NCI-H2029 (cell line): ENCODE measurements at places on chromosomes 6 and 20.

- DNase-seq = no peak
Observed at GRCh38 chr20:23565503-23566045, 2.7 kb downstream of the CST9L start.

DNA sequence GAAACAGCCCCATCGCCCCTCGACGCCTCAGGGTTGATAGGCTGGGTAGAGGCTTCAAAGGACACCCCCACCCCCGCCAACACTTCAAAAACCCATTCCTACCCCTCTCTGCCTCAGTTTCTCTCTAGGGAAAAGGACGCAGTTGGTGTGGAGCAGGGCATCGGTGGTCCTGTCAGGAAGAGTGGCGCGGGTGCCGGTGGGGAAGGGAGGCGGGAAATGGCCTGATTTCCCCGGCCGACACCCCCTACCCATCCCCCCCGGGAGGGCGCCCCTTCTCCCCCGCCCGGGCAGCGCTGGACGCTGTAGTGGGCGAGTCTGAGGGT is 367 bp downstream of the NRSN2 start:
- DNase-seq = no peak

DNA sequence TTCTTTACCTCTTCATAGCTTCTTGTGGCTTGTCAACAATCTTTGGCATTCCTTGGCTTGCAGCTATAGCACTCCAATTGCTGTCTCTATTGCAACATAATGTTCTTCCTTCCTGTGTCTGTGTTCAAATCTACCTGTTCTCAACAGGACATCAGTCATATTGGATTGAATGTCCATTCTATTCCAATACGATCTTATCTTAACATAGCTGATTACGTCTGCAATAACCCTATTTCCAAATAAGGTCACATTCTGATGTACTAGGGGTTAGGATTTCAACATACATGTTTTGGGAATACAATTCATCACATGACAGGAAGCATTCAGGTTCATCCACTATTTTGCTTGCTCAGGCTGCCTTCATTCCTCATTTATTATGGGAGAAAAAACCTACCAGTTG is 684.4 kb upstream of the CITED2 start:
- no peak for DNase-seq

DNA sequence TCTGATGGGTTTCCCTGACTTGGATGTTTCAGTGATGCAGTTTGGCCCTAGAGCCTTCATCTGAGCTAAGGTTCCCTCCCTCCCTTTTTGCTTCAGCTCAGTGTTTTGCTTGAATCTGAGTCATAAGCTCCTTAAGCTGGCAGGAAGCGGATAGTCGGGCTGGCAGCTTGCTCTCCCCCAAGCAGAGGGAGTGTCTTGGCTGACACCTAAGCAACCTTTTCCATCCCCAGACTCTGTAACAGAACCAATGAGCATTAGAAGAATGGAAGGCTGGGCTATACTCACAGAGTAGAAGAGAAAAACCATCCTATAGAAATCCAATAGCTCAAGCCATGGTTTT is 98.3 kb downstream of the HAO1 start:
- no peak for DNase-seq

DNA sequence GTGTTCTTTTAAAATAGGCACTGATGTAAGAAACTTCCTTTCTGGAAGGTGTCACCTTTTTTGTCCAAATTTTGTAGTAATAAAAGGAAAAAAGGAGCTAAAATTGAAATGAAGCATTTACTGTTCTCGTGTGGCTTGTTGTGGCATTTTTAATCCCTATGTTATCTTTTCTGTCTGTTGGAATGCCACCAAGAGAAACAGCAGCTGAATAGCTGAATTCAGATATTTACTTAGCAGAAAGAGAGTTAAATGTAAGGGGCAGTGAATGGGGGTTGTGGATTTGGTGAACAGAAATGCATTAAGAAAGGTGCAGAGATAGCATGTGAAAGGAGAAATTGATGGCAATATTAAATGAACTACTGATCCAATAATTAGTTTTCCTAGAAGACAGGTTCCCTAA is 573.6 kb upstream of the EPHA7 start:
- peak; percentile 1 for DNase-seq

DNA sequence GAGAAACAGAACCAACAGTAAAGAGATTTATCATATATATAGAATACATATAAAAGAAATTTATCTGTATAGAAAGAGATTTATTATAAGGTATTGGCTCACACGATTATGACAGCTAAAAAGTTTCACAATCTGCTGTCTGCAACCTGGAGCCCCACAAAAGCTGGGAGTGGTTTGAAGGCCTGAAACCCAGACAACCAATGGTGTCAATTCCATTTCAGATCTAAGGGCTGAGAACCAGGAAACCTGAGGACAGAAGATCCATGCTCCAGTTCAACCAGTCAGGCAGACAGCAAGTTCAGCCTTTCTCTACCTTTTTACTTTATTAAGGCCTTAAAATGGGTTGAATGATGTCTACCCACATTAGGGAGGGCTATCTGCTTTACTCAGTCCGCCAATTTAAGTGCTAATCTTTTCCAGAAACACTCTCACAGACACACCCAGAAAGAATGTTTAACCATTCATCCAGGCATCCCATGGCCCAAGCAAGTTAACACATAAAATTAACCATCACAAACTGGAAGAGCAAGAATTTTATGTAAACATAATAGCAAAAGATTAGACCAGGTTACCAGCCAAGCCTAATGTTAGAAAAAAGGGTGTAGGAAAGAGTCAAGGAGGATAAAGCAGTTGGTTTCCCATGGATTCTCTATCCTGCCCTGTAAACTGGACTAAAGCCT is 170.9 kb downstream of the FUT9 start:
- no peak for DNase-seq

GRCh38 chr6:35474131-35474941 is 6.1 kb downstream of the RPL10A start:
- no peak for DNase-seq

DNA sequence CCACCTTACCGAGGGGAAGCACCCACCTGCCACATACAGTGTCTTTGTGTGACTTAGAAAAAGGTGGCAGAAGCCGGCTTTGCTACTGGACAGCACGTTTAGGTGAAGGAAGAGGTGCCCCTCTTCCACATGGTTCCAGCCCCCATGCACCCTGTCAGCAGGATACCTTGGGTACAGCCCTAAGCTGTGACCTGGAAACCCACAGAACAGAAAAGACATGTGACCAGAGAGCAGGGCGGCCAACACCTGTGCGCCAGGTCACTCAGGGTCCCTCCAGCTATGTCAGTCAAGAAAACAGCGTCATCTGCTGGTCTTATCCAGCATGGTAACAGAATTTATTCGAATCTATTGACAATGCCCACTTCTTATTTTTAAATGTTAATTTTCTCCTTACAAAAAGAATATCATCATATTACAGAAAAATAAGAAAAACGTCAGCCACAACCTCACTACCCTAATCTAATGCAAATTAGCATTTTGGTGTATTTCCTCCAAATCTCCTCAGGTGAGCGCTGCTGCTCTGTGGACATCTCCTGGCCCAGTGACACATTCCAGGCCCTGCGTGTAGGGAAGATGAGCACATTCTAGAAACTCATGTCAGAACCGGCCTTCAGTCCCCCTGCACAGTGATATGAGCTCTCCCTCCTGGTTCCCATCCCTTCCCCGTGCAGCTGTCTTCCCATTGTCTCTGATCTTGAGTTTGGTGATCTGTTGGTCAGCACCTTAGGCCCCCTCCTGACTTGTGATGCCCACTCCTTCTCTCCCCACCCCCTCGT is 37.2 kb downstream of the GTF2H5 start:
- no peak for DNase-seq

- DNase-seq = no peak
Observed at GRCh38 chr20:38214256-38215193, 46.0 kb downstream of the KIAA1755 start.

DNA sequence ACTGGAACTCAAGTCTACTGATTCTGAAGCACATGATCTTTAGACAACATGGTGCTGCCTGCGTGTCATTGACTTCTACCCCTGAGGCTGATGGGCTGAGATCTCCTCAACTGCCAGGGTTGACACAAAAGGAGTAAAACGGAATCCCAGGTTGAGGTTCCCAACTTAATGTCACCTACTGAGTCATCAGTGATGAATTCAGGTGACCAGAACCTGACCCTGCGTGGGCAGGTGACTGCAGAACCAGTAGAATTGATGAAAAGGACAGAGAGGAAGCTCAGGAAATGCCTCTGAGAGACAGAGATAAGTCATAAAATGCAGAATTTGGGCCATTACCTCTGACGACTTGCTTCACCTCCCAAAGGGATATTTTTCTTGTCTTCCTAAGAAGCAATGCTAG is 7.7 kb upstream of the KIZ start:
- no peak for DNase-seq

- DNase-seq = no peak
Observed at GRCh38 chr6:145245119-145245518, 490.2 kb downstream of the EPM2A start.

DNA sequence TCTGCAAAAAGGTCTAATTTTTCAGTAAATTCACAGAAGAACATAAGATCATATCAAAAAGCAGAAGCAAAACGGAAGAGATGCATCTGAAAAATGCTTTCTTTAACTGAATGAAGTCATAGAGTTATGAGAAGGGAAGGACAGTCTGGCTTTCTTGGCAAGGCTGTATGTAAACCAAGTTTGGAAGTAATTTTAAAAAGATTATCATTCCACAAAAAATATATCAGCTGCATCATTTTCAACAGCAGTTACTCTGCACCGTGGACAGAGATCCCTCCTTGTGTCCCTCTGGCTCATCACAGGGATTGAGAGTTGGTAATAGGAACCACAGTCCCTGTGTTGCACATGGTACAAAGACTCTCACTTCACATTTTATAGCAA is 258.5 kb downstream of the HIVEP2 start:
- DNase-seq = no peak

- DNase-seq = peak; percentile 20
Observed at GRCh38 chr20:63215101-63216040, 560 bp downstream of the YTHDF1 start.

GRCh38 chr20:3828798-3829197 is 8.5 kb downstream of the AP5S1 start:
- DNase-seq = no peak

DNA sequence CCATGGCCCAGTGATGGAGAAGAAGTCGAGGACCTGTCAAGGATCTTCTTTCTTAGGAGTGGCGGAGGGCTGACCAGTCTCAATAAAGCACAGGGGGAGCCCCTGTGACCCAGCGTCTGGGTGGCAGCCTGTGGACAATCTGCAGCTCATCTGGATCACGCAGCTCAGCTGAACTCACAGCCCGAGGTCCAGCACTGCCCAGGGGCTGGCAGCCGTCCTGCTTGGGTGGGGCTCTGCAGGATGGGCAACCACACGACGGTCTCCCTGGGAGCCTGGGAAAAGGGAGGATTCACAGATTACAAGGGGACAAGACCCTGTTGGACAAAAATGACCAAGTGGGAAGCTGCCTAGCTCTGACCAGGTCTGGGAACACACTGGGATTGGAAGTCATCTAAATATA is 110.8 kb downstream of the MYLK4 start:
- no peak for DNase-seq

DNA sequence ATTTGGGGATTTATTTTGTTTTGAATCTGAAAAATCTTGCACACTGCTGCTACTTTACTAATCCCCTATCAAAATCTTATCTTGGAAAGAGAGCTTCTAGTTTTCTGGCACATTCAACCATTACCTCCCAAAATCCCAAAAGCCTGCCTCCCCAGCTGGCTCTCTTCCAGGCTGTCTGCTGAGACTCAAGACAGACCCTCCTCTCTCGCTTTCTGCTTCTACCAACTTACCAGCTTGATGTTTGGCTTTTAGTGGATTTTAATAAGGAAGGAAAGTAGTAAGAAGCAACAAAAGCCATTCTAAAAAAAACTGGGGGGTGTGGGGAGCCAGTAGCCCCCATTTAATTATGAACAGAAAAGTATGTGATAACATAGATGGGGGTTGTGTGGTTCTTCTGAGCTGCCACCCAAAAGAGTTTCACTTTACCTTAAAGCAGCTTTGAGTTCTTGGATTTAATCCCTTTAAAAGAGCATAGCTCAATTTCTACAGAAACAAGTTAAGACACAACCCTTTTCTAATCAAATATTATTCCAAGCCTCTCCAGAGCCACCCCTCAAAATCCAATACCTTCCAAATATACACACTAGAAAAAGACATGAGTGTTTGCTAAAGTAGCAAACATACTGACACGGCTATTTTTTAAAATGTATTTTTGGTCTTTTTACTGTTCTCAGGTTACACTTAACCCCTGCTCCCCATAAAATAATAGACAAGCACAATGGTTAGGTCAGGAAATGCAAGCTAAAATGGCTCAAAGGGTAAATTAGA is 71.7 kb downstream of the ATP9A start:
- peak; percentile 57 for DNase-seq

GRCh38 chr6:168410554-168411011 is 30.4 kb upstream of the SMOC2 start:
- DNase-seq = no peak

DNA sequence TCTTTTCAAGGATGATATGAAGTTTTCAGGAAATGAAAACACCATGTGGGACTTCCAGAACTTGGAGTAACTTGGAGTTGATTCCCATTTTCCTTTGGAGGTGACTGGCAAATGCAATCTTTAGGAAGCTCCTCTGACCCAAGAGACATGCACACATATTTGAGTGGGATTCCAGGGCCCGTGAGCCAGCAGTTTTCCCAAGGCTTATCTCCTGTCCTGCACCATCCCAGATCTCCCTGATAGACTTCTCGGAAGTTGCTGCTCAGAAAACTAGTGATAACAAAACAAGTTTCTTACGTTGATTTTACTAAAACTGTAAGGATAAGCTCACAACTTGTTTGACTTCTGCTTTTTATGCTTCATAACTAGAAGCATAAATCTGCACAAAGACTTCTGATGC is 25.6 kb downstream of the SLC35F1 start:
- DNase-seq = no peak

DNA sequence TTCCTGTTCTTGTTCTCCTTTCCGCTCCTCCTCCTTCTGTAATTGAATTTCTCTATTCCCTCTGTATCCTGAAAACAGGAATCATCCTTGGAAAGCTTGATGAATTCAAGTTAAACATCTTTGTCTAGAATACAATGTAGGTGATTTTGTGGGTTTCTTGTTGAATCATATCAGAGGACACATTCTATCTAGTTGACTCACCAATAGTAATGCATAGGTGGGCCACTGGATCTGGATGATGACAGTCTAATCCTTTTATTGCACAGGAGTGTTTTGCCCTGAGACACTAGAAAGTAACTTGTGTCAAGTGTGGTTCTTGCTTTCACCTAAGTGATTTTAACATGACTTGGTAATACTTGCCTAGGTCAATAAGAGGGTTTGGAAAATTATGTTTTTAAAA is 164.3 kb downstream of the RFPL4B start:
- no peak for DNase-seq

DNA sequence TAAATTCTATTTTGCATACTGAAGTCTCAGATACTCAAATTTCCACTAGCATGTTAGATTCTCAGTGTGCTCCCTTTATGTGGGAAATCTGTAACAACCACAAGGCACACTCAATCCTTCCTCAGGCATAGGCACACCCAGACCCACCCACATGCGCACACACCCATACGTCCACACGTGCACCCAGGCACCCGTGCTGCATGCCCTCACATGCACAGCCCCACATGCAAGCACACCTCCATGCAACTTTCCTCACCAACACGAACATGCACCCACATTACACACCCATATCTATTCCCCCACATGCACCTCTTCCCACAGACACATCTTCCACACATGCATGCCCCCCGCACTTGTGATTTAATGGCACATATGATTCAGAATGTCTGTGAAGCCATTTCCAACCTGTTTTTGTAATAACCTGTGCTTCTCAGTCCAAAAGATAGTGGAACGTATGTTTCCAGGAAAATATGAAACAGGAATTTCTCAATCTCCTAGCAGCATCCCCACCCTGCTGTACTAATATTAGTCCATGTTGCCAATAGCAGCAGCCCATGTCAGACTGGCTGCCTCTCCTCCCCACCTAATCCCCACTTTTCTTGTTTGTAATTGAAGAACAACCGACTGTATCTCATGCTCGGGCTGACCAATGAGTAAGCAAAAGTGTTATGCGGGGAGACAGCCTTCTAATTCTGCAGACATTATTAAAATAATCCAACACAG is 11.3 kb upstream of the CYP24A1 start:
- no peak for DNase-seq
